ENCODE measurements at places on chromosomes 4 and X. TPM values are rescaled to one million over a fixed set of nuclear protein-coding genes. Genes with fewer than 3 reads are reported as not detected.

GRCh38 chrX:72569786-72570185, 2.9 kb downstream of the HDAC8 start:
- peaks cover 11% of the 10 kb centered on the region for H3K36me3 ChIP-seq
- DNase-seq, result peak; percentile 41
- peaks cover 14% of the 10 kb centered on the region for H3K4me1 ChIP-seq
- no peak overlapping the region for H3K4me3 ChIP-seq

GRCh38 chr4:159206427-159206871, 103.6 kb downstream of the RAPGEF2 start:
- peaks cover 12% of the 10 kb centered on the region for H3K4me1 ChIP-seq
- no peaks in the 10 kb centered on the region for H3K36me3 ChIP-seq
- H3K27ac ChIP-seq, result no peak overlapping the region

- no peaks in the 10 kb centered on the region for H3K4me1 ChIP-seq
- DNase-seq, result no peak
- H3K4me3 ChIP-seq, result no peak overlapping the region
- no peaks in the 10 kb centered on the region for H3K27me3 ChIP-seq
Observed at GRCh38 chr4:56330691-56331090, 56.6 kb downstream of the AASDH start.

- H3K36me3 ChIP-seq, result peaks cover 28% of the 10 kb centered on the region
- no peak for DNase-seq
- peak overlapping the region; percentile 91 for H3K4me3 ChIP-seq
- H3K4me1 ChIP-seq, result peaks cover 11% of the 10 kb centered on the region
Observed at GRCh38 chr4:176320976-176321361, 1.2 kb downstream of the SPCS3 start.

- no peak for DNase-seq
Observed at GRCh38 chr4:117965622-117966021, 68.7 kb upstream of the NDST3 start.

GRCh38 chr4:13386405-13387107, 97.6 kb downstream of the RAB28 start:
- DNase-seq, result no peak
- no peaks in the 10 kb centered on the region for H3K36me3 ChIP-seq
- H3K4me1 ChIP-seq, result no peaks in the 10 kb centered on the region
- H3K4me3 ChIP-seq, result no peak overlapping the region
- H3K27me3 ChIP-seq, result no peaks in the 10 kb centered on the region
- no peak overlapping the region for H3K27ac ChIP-seq

- H3K4me3 ChIP-seq, result peak overlapping the region; percentile 9
- no peak overlapping the region for H3K27ac ChIP-seq
- H3K27me3 ChIP-seq, result no peaks in the 10 kb centered on the region
- DNase-seq, result peak; percentile 42
- no peaks in the 10 kb centered on the region for H3K36me3 ChIP-seq
Observed at GRCh38 chr4:10461091-10461849, 4.0 kb upstream of the ZNF518B start.

GRCh38 chr4:136124251-136124745, 1408.0 kb downstream of the PCDH18 start:
- H3K4me3 ChIP-seq, result no peak overlapping the region
- no peaks in the 10 kb centered on the region for H3K36me3 ChIP-seq
- H3K27me3 ChIP-seq, result no peaks in the 10 kb centered on the region
- H3K27ac ChIP-seq, result no peak overlapping the region
- DNase-seq, result no peak

DNA sequence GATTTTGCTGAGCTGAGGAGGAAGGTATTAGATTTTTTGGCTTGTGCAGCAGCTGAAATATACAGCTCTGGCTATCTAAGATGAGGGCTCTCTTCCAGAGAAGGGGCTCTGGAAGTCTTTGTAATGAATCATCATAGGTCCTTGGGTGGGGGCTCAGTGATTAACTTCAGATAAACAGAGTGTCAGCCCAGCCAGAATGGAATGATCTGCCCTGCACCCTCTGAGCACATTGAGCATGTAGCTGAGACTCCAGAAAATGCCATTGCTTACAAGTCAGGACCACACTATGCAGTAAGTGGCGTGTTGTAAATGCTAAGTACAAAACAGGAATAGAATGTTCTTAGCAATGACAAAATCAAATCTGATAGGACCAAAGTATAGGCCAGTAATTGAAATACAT, 836.0 kb downstream of the PDHA2 start:
- no peaks in the 10 kb centered on the region for H3K27me3 ChIP-seq
- H3K36me3 ChIP-seq, result no peaks in the 10 kb centered on the region
- no peaks in the 10 kb centered on the region for H3K4me1 ChIP-seq
- no peak for DNase-seq
- no peak overlapping the region for H3K4me3 ChIP-seq

DNA sequence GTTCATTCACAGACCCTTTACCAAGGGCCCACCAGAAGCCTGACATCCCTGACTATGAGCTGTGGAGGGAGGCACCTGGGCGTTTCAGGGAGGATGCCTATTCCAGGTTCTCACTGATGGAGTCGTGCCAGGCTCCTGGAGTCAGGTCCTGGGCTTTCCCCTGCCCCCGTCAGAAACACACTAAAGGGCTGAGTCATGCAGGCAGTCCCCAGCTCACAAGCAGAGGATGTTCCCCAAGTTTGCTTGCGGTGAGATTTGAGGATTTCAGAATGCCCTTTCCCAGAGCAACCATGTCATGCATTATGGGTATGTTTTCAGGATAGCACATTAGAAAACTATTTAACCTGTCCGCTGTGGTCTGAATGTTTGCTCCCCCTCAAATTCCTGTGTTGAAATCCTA, 45.2 kb downstream of the FHDC1 start:
- no peaks in the 10 kb centered on the region for H3K36me3 ChIP-seq
- no peak overlapping the region for H3K4me3 ChIP-seq
- no peak for DNase-seq

DNA sequence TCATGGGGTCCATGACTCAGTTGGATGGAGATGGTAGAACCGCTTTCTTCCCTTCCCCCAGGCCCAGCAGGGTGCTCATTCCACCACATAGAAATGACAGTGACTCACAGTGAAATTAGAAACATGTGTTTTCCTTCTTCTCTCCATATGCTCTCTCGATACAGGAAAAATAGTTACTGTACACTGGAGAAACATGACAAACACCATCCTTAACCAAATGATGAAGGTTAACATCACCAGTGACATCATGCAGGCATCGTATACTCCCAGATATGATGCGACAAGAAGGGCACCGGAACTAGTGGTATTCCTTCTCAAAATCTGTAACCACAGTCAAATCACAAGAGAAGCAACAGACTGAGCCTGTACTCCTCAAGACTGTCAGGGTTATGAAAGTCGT, 11.7 kb upstream of the RAB40A start:
- no peaks in the 10 kb centered on the region for H3K27me3 ChIP-seq
- H3K36me3 ChIP-seq, result no peaks in the 10 kb centered on the region
- DNase-seq, result peak; percentile 33
- peaks cover 7% of the 10 kb centered on the region for H3K4me1 ChIP-seq

GRCh38 chr4:156437666-156438065, 484.0 kb upstream of the CTSO start:
- DNase-seq, result no peak
- H3K36me3 ChIP-seq, result no peaks in the 10 kb centered on the region
- H3K27ac ChIP-seq, result no peak overlapping the region
- H3K27me3 ChIP-seq, result no peaks in the 10 kb centered on the region
- no peaks in the 10 kb centered on the region for H3K4me1 ChIP-seq

DNA sequence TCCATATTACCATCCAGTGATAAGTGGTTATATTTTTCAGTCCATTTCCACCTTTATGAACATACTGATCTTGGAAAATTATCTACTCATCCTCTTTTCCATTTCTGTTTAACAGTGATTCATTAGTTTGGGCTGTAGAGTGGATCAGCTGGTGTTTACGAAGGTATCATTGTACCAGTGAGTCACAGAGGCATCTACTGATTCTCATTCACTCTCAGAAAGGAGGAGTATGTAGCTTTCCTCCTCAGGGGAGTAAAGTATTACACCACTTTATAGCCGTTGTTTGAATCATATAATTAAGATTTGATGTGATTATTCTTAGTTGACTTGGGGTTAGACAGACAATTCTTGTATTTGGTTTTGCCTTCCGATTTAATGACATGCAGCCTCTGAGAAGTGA, 74.7 kb downstream of the GALNT7 start:
- DNase-seq, result peak; percentile 20
- H3K36me3 ChIP-seq, result no peaks in the 10 kb centered on the region
- no peak overlapping the region for H3K27ac ChIP-seq
- H3K4me1 ChIP-seq, result peaks cover 11% of the 10 kb centered on the region
- no peak overlapping the region for H3K4me3 ChIP-seq

DNA sequence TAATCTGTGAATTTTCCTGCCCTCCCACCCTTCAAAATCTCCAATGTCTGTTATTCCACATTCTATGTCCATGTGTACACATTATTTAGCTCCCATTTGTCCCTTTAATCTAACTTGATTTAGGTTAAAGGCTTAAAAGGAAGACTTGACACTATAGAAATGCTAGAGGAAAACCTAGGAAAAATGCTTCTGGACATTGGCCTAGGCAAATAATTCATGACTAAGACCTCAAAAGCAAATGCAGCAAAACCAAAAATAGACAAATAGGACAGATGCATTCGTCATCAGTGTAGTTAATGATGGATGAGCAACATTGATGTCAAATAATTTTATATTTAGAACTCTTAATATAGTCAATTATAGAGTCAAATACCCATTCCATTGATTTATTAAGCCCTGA, 36.9 kb downstream of the INTU start:
- H3K27ac ChIP-seq, result no peak overlapping the region
- H3K4me1 ChIP-seq, result peaks cover 12% of the 10 kb centered on the region
- H3K27me3 ChIP-seq, result no peaks in the 10 kb centered on the region
- H3K4me3 ChIP-seq, result no peak overlapping the region
- no peaks in the 10 kb centered on the region for H3K36me3 ChIP-seq
- no peak for DNase-seq

The GAGE1 gene
- total RNA-seq, result not detected

The SPIN4 gene
- total RNA-seq, result 13.3 TPM

The SLC4A4 gene
- total RNA-seq, result 0.09 TPM

The CLGN gene
- total RNA-seq, result 3.6 TPM
